ENCODE measurements at places on chromosomes 12 and 14.
A peak's percentile ranks its signal among the peaks of the same experiment; 100 is the strongest.

DNA sequence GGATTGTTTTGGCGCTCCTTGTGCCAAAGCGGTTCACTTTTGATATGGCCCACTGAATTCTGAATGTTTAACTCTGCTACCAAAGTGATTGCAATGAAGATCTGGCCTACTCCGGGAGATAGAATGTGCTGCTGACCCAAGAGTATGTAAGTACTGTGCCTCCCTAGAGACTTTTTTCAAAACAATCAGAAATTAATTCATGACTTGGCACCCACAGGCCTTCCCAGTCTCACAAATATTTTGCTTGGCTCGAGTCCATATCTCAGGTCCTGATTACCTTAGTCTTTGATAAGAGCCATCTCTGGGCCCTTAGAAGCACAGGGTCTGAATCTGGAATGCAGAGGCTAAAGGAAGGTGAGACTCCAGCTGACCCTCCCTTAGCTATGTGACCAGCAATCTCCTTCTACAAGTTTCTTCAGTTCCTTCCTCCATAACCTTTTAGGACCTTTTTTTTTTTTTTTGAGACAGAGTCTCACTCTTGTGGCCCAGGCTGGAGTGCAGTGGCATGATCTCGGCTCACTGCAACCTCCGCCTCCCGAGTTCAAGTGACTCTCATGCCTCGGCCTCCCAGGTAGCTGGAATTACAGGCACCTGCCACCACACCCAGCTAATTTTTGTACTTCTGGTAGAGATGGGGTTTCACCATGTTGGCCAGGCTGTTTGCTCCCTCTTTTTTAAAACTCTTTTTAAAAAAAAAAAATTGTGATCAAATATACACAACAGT lies 49.5 kb upstream of the METAP2 start:
- DNase-seq, result no peak

GRCh38 chr12:43812926-43813325 lies 6.8 kb upstream of the TWF1 start:
- no peak for DNase-seq

- peak; percentile 67 for DNase-seq
These were observed 9.8 kb upstream of the HSP90AA1 start for GRCh38 chr14:102096569-102097188.

DNA sequence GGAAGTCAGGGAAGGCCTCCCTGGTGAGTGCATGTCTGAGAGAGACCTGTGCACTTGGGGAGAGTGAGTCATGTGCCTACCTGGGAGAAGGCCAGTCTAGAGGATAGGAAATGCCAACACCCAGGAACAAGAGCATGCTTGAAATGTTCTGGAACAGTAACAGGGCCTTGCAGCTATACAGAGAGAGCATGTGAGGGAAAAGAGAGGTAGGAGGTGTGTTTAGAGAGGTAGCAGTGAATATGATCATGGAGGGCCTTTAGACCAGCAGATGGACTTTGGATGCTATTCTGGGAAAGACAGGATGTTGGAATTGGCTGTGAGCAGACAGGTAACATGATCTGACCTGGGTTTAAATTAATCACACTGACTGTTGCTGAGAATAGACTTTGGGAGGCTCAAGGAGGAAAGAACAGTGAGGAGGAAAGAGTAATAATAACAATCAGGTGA lies 1143.6 kb downstream of the FLRT2 start:
- no peak for DNase-seq

DNA sequence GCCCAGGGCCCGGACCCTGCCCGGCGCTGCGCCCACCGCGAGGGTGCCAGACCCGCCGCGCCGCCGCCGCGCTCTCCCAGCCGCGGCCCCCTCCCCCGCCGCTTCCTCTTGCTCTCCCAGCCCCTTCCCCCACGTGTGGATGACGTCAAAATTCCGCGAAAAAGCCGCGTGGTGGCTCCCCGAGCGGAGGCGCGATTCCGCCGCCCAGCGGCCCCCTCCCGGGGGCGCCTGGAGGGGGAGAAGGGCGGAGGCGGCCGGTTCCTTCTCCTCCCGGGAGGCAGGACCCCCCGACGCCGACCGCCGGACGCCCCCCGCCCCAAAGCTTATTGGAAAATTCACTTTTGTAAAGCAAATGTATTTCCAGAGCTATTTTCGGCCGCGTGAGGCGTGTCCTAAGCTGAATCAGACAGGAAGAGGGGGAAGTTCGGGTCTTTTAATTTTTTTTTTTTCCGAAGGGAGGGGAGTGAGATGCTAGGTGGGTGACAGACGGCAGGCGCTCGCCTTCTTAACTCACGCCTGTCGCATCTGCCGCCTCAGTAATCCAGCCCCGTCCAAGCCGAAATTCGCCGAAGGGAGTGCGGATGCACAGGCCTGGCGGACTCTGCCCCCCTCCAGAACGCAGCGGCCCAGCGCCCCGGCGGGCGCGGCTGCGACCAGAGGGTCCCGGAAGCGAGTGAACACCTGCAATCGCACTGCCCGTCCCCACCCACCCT lies 4.1 kb upstream of the CCND2 start:
- peak; percentile 79 for DNase-seq

DNA sequence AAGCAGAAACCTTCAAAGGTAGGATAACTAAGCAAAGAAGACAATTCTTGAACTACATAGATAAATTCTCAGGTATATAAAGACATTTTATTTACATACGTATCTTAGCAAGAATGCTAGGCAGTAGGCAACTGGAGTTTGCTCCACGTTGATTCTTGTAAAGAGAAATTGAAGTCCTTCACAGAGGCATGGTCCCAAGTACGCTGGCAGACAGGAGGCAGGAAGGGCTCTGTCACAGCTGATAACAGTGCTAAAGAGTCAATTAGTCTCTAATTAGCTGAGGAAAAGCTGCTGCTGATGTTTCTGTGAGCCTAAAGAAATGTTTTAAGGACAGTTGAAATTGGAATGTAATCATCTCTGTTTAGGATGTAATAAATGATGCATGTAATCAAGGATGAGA lies 146.8 kb downstream of the METTL25 start:
- DNase-seq, result no peak

DNA sequence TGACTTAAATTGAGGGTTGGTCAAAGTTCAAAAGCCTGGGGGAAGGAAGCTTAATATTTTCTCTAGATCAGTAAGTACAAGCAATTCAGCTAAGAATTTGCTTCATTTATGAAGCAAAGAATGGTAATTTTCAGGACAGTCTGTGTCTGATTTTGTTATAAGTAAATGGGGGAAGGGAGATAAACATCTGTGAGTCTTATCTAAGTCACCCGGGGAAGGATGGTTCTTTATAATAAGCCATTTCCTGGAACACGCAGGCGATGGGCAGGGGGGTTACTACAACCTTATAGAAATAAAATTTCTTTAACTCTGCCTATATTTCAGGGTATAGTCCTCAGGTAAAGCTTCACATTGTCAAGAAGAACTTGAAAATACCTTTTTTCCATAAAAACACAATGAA lies 42.9 kb downstream of the HELB start:
- no peak for DNase-seq

DNA sequence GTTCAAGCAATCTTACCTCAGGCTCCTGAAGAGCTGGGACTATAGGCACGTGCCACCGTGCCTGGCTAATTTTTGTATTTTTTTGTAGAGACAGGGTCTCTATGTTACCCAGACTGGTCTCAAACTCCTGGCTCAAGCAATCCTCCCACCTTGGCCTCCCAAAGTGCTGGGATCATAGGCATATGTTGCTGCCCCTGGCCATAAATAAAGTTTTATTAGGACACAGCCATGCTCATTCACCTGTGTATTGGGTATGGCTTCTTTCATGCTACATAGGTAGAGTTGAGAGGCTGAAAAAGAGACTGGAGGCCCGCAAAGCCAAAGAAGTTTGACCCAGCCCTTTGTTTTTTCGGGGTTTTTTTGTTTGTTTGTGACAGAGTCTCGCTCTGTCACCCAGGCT lies 61.7 kb upstream of the NCOR2 start:
- DNase-seq, result no peak

GRCh38 chr14:52078095-52078531 lies 9.3 kb upstream of the NID2 start:
- DNase-seq, result no peak

DNA sequence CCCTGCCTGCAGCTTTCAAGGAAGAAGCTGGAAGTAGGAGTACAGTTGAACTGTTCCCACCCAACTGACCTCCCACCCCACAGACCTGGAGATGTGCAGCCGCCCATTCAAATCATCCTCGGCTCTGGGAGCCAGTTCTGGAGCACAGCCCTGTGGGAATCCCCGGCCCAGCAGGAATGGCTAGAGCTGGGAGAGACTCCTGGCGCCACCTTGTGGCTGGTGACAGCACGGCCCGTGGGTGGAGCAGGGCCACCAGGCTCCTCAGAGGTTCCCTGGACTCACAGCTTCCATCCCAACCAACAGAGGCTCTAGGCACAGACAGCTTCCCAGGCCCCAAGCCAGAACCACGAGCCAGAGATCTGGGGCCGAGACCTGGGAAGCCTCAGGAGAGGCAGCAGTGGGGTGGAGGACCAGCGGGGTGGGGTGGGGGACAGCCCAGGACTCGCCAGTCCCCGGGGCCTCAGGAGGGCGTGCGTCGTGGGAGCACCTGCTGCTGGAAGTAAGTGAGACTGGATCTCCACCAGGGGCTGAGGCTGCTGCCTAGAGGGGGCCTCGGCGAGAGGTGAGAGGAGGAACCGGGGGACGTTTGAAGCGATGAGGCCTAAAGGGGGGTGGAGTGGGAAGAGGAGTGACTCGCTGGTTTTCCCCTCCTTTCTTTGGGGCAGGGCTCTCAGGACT lies 43.4 kb downstream of the RNF34 start:
- peak; percentile 58 for DNase-seq

GRCh38 chr14:93135399-93135798 lies 19.7 kb upstream of the ITPK1 start:
- DNase-seq, result no peak

- peak; percentile 68 for DNase-seq
These were observed 62.0 kb upstream of the LMNTD1 start for GRCh38 chr12:25615119-25615518.

GRCh38 chr12:56286044-56286830 lies 13.9 kb downstream of the CS start:
- no peak for DNase-seq

- no peak for DNase-seq
These were observed 41.3 kb upstream of the HIF1A start for GRCh38 chr14:61654026-61654425.

- DNase-seq, result peak; percentile 6
These were observed 69.6 kb downstream of the NT5DC3 start for GRCh38 chr12:103771466-103771865.
